ENCODE measurements at places on chromosomes 1 and 21. TPM values are rescaled to one million over a fixed set of nuclear protein-coding genes. Genes with fewer than 3 reads are reported as not detected.

KRTAP21-2 gene
- total RNA-seq: not detected

CYP4X1 gene
- 12.3 TPM for total RNA-seq

FAM3B gene
- not detected for total RNA-seq

SZRD1 gene
- total RNA-seq: 120 TPM

INAVA gene
- not detected for total RNA-seq

XCL1 gene
- total RNA-seq: not detected

CACNA1E gene
- total RNA-seq: 0.05 TPM

CRYAA gene
- total RNA-seq: not detected

BATF3 gene
- 2.1 TPM for total RNA-seq

LRRC53 gene
- total RNA-seq: not detected

CSF1 gene
- 44.3 TPM for total RNA-seq

FGR gene
- total RNA-seq: 8.2 TPM

SLC26A9 gene
- 6.7 TPM for total RNA-seq

DNA sequence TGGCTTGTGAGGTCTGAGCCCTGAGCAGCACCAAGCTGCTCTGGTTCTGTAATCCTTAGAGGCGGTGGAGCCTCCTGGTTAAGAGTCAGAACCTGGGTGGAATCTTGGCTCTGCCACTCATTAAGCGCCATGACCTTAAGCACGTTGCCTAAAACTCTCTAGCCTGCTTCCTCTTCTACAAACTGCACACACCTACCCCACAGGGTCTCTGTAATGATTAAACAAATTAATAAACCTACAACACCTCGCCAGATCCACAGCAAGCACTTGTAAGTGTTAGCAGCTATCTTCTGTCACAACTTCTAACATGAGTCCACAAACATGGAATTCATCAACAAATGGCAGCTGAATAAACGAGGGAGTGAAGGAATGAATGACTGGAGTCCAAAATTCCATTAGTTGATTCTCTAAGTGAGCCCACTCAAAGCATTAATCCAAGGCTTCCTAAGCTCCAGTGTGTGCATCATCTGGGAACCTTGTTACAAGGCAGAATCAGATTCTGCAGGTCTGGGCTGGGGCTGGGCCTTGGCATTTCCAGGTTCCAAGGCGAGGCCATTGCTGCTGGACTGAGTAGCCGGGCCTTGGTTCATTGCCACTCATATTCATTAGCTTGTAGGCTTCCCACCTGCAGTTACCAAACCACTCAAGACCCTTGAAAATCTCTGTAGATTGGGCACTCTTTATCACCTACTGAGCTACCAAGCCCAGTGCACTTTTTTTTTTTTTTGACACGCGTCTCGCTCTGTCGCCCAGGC lies 168.6 kb downstream of the HIVEP3 start:
- DNase-seq: no peak

DNA sequence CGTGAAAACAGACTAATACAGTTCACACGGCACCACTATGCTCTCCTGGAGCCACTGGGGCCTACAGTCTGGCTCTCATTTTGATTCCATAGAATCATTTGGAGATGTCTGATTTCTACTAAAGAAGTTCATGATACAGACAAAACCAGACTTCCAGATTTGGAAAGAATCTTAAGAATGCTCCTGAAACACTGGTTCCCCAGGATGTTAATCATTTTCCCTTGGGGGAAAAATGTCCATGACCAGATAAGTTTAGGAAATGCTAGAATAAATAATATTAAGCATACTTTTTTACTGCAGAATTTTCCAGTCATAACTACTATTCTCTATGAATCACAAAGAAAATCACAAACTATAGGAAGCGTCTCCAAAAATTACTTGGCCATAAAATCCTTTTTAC lies 63.0 kb upstream of the RGS7 start:
- DNase-seq: no peak

- DNase-seq: no peak
These were observed 561 bp downstream of the SLC26A9 start for GRCh38 chr1:205942631-205943159.

DNA sequence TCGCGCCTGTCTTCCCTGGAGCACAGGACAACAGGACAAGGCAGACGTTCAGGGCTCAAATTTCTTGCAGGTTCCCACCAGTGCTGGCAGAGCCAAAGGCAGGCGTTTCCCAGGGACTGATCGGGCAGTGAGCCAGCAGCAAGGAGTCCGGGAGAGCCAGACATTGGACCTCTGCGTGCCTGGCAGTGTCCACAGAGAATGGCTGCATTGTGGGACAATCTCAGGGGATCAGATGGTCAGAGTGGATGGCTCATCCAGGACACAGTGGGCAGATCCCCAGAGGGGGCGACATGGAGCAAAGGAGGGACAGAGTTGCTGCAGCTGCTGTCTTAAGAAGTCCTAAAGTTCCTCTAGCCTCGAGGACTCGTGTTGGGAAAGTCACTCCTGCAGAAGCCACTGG lies 4.6 kb downstream of the TMEM63A start:
- DNase-seq: peak; percentile 50

GRCh38 chr1:87246436-87246835 lies 82.2 kb upstream of the LMO4 start:
- DNase-seq: no peak

DNA sequence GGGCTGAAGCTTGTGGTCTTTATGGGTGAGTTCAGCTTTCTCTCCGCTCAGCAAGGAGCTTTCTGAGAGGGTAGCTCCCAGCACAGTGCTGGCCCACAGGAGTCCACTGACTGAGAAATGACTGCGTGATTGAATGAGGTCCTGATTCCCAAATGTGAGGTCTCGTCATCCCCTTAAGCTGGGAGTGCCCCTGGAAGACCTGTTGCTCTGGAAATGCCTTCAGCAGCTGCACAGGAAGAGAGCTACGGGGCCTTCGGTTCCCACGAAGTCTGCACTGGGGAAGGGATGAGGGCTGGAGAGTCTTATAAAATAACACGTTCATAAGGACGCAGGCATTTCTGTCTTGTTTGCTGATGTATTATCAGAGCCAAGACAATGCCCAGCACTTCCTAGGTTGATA lies 14.0 kb downstream of the TNNT2 start:
- DNase-seq: no peak

- peak; percentile 75 for DNase-seq
These were observed 494 bp downstream of the NT5C1A start for GRCh38 chr1:39671433-39671792.

DNA sequence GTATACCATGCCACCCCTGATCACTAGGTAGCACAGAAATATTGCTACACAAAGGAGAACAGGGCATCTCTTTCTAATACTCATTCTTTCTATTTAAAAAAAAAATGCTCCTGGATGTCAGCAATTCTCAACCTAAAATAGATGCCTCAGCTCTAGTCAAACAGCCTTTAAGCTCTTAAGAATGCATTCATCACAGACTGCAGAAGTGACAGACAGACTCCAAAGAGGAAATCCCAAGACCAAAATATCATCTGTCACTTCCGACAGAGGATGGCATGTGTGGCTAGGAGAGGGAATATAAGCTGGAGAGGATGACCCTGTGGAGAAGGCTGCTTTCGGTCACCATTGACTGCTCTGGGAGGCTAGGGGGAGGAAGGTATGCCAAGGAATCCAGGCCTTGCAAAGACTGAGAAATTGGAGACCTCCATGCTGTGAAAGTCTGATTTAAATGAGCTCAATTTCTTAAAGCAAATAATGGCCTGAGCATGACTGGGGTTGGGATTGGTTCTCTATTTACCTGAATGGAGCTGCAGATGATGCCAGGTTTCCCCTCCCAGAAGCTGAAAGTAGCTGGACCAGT lies 277.4 kb downstream of the BRINP2 start:
- DNase-seq: no peak

DNA sequence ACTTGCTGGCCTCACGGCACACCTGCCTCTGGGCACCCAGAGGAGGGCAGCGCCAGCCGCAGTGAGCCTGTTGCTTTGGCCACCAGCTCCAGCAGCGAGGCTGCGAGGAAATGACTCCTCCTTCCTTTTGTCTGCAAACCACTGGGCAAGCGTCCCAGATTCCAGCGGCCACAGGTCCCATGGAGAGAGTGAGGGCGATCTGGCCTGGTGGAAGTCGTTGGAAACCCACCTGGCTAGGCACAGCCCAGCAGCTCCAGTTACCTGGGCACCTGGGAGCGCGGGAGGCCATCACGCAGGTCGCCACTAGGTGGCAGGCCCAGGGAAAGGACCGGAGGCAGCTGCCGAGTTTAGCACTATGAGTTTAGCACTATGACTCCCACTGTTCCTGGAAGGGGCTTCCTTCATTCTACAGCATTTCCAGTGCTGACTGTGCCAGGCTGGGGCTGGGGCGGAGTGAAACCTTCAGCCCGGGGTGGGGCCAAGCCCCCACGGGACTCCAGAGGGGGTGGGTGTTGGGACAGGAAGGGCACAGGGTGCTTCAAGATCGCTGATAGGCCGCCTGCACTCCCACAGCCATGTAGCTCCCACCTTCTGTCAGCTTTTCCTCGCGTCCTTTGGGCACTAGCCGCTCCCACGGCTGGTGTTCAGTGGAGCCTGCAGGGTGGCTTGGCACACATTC lies 1.1 kb upstream of the ESPN start:
- DNase-seq: no peak

- DNase-seq: peak; percentile 23
These were observed at the start of gene MCOLN3 for GRCh38 chr1:85048296-85049064. MCOLN3 (minus strand) TSS chr1:85048500; CDS start chr1:85045360, 3,140 bp downstream.

DNA sequence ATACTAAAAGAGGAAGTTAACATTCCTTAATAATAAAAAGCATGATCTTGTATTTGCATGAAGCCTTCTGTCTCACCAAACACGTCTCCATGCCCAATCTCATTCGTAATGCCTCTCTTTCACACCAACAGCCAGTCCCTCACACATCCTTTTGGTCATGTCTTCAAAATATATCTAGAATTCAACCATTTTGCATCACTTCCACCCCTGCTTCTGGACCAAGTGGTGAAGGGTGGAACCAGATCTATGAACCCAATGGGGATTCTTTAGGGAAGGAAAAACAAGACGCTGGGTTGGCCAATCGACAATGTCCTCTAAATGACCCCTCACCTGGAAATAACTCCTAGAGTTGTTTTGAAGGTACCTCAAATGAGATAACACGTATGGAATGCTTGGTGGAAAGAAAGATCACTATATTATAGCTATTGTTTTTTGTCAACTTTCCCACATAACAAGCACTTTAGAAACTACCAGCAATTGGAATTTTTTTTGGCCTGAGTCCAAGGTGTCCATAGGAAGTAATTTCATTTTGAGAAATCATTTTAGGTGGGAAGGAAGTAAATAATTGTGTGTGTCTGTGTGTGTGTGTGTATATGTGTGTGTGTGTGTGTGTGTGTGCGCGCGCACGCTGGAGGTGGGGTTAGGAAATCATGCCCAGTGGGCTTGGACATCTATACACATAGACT lies at the start of gene KCNA10:
TSS of gene KCNA10 (minus strand) at position 51 of the 686 bp plus-strand sequence. CDS start 388 bp downstream, outside the sequence.
- DNase-seq: no peak

DNA sequence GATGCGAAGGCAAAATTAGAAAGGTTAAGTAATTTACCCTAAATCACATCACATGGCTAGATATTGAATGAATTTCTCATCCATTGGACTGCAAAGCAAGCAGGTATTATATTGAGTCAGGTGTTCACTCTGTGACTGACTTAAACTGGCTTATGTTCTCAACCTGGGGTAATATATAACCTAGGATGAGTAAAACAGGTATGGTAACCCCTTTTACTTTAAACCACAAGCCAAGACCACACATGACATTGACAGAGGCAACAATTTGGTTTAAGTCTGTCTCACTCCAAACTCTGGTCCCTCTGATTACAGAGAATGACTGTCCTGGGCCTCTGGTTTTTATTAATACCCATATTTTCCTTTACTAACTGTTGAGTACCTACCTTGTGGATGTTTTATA lies 33.3 kb downstream of the MAEL start:
- no peak for DNase-seq

GRCh38 chr1:180228648-180229482 lies 1.2 kb upstream of the LHX4 start:
- no peak for DNase-seq

DNA sequence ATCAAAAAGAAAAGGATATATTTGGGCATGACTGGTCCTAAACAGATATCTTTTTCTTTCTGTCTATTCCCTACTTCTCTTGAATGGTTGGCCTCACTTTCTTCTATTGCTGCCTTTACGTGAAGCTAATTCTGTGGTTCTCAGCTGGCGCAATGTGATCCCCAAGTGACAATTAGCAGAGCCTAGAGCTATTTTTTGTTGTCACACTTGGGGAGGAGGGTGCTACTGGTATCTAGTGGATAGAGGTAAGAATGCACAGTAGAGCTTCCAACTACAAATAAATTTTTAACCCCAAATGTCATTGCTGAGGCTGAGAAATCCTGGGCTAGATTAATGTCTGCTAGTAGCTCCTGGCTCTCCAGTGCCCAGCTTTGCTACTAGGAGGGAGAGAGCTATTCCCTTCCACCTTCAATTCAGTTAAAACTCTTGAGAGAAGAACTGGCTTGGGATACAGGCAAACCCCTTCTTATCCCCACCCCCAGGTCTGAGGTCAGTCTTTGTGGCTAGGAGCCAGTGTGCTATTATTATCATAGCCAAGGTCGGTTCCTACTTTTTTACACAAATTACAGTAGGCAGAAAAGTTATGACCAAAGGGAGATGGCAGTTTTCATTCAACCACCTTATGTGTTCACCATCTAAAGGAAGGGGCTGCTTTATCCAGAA lies 102.1 kb downstream of the SNX7 start:
- no peak for DNase-seq

DNA sequence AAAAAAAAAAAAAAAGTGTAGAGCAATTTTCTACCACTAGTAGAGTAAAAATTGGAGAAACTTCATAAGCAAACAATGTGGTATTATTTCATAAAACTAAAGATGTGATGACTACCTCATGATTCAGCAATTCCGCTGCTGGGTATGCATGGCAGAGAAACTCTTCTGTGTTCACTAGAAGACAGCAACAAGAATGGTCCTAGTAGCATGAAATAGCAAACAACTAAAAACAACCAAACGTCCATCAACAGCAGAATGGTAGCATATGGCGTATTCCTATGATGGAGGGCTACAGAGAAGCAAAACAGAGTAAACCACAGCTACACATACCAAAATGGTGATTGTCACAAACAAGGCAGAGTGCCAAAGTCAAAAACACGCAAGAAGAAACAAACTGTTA lies 18.9 kb downstream of the HTR1D start:
- no peak for DNase-seq

- DNase-seq: no peak
These were observed 733.3 kb downstream of the PTPRU start for GRCh38 chr1:29969576-29969975.

GRCh38 chr1:55301912-55302311 lies 86.7 kb upstream of the USP24 start:
- DNase-seq: no peak
